ENCODE measurements at places on chromosomes 16 and 17. TPM values are rescaled to one million over a fixed set of nuclear protein-coding genes. Genes with fewer than 3 reads are reported as not detected.

DNA sequence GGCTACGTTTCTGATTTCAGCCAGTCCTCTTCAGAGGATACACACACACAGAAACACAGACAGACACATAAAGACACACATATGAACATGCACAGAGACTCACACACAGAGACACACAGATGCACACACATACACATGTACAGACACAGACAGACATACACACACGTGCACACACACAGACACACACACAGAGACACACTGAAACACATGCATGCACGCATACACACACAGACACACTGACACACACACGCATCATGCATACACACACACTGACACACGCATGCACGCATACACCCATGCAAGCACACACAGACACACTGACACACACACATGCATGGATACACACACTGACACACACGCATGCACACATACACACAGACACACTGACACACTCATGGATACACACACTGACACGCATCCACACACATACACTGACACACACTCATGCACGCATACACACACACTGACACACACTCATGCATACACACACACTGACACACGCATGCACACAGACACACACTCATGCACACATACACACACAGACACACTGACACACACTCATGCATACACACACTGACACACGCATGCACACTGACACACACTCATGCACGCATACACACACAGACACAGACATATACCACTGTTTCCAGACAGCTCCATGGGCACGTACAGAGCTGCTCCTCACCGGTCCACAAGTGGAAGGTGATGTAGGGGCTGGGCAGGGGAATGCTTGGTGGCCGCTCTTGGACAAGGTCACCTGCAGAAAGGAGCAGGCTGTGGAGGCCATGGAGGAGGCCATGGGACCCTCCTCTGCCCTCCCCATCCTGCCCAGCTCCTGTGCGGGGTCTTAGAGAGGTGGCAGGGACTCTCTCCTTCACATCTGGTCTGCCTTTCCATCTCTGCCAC is 30.1 kb upstream of the MFSD6L start:
- no peak for DNase-seq

Gene KIF18B
- 3.5 TPM for total RNA-seq

- DNase-seq = no peak
These were observed 62.3 kb downstream of the CYTH1 start for GRCh38 chr17:78719630-78720298.

DNA sequence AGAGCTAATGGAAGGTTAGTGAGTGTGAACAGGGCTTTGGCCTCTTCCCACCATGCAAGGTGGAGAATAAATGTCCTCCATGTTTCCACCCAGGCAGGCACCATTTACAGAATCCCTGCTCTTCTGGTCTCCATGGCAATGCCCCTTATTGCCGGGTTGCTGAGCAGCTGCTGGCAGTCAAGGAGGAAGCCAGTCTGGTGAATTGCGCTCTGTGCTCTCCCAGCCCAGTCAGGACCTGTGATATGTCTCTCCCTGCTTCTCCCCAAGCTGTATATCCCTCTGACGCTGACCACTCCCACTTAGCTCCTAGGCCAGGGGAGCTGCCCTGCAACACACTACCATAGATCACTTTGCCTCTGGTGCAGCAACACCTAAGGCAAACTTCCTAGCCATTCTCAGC is 402.1 kb upstream of the ERCC4 start:
- no peak for DNase-seq

- no peak for DNase-seq
These were observed 39.7 kb upstream of the NGFR start for GRCh38 chr17:49455272-49455861.

Gene FAAP100
- 8.8 TPM for total RNA-seq

DNA sequence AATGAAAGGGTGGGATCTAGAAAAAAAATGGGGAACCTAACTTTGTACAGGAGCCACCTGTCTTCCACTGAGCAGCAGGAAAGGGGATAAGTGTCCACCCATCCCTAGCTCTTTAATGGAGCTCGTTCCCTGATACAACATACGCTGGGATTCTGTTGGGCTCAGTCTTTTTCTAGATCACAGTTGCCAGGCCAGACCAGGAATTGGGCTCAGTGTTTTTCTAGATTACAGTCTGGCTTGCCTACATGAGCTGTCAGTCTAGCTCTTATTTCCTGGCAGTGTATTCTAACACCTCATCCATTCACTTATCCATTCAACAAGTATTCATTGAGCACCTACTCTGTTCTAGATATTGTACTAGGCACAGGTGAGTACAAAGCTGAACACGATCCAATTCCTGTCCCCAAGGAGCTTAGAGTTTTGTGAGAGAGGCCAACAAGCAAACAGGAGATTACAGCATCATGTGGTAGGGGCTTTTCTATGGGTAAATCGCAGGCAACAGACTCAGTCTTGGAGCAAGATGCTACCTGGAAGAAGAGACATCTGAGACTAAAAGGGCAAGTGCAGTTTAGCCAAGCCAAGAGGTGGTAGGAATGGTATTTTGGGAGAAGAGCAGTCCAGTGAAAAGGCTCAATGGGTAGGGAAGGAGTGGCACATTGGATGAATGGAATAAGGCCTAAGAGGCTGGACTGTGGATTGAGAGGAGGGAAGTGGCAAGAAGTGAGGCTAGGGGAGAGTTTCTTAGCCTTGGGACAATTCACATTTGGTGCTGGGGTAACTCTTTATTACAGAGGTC is 138.0 kb upstream of the HS3ST2 start:
- no peak for DNase-seq

- no peak for DNase-seq
These were observed 30.4 kb downstream of the SOCS3 start for GRCh38 chr17:78329263-78330059.

GRCh38 chr17:65888649-65889048 is 303.3 kb downstream of the CEP112 start:
- DNase-seq = no peak

DNA sequence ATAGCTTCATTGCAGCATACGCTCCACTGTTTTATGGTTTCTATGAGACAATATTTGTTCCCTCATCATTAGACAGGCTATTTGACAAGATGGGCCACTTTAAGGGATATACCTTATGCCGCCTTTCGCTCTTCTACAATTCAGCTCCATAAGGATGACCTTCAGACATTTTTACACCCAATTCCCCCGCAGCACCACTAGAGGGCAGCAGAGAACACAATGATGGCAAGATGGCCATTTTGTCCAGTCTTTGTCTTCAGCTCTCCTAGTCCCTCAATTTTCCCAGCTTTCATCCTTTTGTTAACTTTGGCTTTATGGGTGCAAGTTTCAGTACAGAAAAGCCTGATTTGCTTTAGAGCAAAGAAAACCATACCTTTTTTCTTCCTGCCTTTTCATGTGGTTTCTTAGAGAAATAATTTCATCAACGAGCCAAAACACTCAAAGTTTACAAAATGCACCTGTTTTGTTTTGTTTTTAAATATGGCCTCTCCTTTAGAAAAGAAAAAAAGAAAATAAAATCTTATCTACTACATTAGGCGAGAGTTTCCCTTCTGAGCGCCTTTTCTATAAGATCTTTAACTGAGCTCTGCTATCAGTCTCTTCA is 355.3 kb downstream of the TOX3 start:
- peak; percentile 56 for DNase-seq

Gene CHST5
- total RNA-seq = not detected

GRCh38 chr16:83554096-83554495 is 253.7 kb upstream of the HSBP1 start:
- no peak for DNase-seq

Gene CNOT1
- total RNA-seq = 132 TPM

- DNase-seq = no peak
These were observed 33.2 kb downstream of the SPHK1 start for GRCh38 chr17:76417499-76418143.

DNA sequence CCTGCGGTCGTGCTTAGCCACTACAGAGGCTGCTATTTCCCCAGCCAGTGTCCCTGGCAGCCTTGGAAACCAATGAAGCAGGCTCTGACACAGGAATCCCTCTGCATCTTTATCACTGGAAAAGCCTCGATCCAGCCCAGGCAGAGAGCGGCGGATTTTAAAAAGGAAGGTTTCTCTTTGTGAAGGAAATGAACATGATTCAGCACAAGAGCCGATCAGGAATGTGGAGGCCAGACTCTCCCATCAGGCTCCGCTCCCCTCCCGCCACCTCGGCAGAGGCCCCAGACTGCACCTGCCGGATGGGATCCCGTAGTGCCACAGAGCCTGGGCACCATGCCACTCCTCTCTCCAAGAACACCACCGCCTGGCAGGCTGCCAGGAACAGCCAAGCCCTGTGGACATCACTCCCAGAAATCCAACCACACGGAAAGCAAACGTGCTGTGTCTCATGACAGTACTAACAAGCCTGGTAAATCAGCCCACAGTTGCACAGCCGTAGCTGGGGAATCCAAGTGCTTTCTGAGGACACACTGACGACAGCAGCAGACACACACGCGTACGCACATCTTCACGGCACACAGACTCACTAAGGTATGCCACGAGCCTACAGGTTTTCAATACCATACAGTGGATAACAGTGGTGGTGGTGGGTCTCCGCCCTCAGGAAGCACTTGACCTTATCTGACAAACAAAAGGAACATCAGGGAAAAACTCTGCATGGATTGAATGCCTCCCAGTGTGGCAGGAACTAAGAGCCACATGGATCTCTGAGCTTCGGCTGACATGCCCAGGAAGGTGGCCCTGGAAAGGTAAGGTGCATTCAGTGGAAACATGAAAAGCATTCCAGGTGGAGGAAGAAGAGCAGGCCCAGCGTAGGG is 5.4 kb downstream of the LRRC75A start:
- DNase-seq = no peak

DNA sequence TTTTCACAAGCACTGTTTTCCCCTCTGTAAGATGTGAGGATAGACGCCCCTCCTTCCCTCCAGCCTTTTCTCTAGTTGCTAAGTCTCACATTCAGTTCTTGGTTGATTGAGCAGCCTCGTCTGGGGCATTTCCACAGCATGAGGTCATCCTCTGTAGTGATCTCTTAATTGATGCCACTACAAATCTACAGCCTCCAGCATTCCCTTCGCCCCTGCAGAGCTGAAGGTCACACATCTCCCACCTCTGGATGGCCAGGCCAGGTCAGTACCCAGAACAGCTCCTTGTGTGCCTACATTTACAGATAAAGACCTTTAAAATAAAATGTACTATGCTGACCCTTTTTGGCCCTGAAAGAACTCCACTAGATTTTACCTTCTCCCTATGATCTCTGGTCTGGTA is 32.5 kb upstream of the CDH11 start:
- DNase-seq = no peak

Gene DNAI2
- total RNA-seq = 0.38 TPM

Gene ACSM2A
- total RNA-seq = 0.05 TPM

Gene SMPD3
- 120 TPM for total RNA-seq

DNA sequence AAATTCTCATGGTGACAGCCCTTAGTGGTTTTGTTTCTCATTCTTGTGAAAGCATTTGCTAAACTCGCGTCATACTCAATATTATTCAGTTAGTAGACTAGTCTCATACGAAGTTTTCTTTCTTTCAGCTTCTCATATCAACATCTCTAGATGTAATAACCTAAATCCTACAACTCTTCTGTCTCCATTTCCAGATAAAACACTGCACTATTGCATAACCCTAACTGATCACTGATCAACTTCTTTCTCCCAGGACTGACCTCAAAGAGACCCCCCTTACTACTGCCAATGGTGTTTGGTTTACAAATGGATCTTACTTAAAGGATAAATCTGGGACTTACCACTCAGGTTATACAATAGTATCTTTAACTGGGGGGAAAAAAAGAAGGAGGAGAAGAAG is 36.3 kb upstream of the TEKT1 start:
- no peak for DNase-seq

- DNase-seq = no peak
These were observed 1.5 kb downstream of the PDF start for GRCh38 chr16:69328854-69329316.

Gene GPT2
- 4.3 TPM for total RNA-seq

DNA sequence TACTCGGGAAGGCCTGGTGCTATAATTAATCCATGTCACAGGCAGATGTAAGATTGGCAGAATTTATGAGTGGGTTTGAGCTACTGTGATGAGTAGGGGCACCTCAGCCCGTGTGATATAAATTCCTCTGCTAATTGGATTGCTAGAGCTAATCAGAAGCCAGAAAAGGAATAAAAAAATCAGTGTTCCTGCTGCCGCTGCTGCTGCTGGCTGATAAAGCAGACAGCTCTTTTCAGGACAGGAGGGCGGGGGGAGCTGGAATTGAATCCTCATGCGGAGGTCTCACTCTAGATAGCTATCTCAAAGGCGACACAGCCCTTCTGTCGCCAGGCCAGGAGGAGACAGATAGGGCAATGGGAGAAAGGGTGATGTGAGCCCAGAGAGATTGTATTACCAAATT is 182.7 kb upstream of the ZFHX3 start:
- DNase-seq = no peak

DNA sequence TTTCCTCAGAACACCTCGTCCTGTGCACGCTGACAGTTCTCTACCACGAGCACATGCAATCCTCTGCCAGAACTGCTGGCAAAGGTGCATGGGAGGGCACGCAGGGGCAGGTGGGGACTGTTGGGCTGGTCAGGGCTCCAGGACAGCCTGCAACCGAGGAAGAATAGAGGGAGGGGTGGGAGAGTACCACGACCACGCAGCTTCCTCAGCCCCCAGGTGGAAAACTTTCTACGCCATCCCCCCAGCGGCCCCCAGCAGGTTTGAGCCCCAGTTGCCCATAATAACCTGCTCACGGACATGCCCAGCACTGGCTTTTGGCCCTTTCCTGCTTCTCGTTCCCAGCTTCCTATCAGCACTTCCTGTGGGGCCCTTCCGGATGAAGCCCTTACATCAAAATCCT is 199.3 kb downstream of the C16orf95 start:
- no peak for DNase-seq

- DNase-seq = no peak
These were observed 742 bp upstream of the FBXO31 start for GRCh38 chr16:87384162-87384874.

DNA sequence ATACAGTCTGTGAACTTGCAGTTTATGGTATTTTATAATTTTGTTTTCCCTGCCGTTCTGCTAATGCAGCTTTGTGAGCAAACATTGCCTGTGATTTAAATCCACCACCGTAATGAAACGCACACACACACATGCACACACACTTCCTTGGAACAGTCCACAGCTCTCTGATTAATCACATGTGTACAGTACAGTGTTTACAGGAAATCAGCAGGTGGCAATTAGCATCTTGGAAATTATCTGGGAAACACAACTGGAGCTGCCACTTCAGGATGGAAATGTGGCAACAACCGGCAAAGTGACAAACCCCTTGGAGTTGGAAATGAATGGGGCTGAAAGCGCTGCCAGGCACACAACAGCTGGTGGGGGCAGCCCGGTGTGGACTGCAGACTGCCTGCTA is 12.9 kb upstream of the ZKSCAN2 start:
- DNase-seq = no peak

GRCh38 chr17:59028328-59028727 is 78.4 kb downstream of the TRIM37 start:
- DNase-seq = no peak

Gene CA4
- total RNA-seq = 0.94 TPM

DNA sequence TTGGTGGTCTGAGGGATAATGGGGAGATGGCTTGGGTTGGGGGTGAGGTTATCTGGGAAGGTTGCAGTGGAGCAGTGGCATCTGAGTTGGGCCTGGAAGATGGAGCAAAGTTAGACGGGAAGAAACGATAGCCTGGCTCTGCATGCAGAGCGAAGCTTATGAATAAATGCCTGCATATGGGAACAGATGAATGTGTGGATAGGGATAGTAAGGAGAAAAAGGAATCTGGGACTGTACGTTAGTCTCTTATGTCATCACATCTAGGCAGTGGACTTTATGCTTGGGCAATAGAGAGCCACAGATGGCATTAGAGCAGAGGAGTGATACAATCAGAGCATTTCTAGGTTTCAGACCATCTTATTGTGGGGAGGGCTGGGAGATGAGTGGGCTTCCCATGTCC is 33.0 kb downstream of the CPNE2 start:
- no peak for DNase-seq

Gene CDR2L
- total RNA-seq = 0.57 TPM

Gene MEIOC
- total RNA-seq = 0.09 TPM

Gene AOC2
- 0.28 TPM for total RNA-seq
